Activated CD8-positive, alpha-beta memory T cell treated with anti-CD3 and anti-CD28 coated beads for 4 hours (primary cell): ENCODE measurements at places on chromosomes 3 and 15.
A peak's percentile ranks its signal among the peaks of the same experiment; 100 is the strongest.

- no peak for DNase-seq
Observed at GRCh38 chr3:16388850-16389441, 123.9 kb downstream of the OXNAD1 start.

DNA sequence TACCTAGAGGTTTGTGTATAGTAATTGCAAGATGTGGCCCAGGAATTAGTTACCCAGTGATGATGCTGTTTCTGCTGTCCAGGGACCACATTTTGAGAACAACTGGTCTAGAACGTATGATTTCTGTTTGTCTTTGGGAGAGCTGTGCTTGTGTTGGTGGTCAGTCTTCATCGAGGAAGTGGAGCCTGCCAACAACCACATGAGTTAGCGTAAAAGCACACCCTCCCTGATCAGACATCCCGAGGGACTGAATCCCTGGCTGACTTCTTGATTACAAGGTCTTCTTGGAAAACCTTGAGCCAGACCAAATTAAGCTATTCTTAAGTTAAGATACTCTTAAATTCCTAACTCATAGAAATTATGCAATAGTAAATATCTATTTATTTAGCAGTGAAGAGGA lies 81.7 kb upstream of the ZPLD1 start:
- no peak for DNase-seq

- DNase-seq, result no peak
Observed at GRCh38 chr3:165644331-165644730, 192.9 kb downstream of the BCHE start.

DNA sequence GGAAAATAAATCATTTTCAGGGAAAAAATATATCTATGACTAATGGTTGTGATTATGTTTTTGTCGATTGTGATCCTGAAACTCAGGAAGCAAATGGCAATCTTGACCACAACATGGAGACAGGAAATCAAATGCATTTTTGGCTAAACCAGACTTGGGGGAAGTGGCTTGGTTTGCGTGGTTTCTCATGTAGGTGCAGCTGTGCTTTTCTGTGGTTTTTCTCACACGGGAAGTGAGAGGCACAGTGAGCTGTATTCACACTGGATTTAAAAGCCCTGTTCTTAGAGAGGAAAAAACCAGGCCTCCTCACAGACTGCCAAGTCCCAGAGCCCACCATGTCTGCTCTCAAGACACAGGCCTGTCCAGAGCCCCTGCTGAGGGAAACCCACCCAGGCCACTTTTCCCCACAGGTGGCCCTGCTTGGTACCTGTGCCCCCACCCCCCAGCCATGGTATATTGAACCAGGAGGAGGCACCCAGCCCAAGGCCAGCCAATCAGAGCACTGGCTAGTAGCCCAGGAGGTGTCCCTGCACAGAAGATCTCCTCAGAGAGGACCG lies 46.1 kb downstream of the BTD start:
- DNase-seq, result peak; percentile 31

GRCh38 chr15:90598031-90598577 lies 68.4 kb downstream of the CRTC3 start:
- no peak for DNase-seq

DNA sequence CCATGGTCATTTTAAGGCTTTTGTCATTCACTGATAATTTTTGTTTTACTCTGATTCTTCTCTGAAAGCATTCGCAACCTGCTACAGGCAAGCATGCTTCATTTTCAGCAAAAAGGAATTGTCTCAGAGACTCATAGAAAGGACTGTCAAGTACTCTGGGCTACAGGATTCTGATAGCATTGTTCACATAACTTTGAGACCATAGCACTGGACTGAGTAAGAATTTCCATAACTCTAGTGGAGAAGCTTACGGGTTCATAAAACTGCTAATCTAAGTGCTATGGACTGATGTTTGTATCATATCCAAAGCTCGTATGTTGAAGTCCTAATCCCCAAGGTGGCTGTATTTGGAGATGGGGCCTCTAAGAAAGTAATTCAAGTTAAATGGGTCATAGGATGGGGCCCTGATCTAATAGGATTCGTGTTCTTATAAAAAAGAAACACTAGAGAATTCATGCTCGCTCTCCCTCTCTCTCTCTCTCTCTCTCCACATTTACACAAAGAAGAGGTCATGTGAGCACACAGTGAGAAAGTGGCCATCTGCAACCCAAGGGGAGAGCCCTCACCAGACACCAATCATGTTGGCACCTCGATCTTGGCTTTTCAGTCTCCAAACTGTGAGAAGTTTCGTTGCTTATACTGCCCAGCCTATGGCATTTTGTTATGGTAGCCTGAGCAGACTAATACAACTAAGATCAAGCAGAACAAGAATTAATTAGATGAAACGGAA lies 60.4 kb downstream of the CRYGS start:
- DNase-seq, result no peak

DNA sequence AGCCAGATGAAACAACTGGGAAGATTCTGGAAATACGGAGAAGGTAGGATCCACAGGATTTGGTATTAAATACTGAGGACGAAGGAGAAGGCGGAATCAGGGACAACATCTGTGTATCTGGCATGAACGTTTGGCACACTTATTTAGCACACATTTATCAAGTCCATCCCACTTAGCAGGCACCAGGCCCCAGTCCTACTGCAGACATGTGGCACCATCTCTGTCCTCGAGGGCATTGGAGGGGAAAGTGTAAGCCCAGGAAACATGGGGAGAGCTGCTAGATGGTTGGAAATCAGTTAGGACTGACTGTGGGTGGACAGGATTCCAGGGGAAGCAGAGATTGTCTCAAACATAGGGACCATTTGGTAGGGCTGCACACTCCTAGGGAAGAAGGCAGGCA lies 29.0 kb upstream of the LCTL start:
- no peak for DNase-seq

DNA sequence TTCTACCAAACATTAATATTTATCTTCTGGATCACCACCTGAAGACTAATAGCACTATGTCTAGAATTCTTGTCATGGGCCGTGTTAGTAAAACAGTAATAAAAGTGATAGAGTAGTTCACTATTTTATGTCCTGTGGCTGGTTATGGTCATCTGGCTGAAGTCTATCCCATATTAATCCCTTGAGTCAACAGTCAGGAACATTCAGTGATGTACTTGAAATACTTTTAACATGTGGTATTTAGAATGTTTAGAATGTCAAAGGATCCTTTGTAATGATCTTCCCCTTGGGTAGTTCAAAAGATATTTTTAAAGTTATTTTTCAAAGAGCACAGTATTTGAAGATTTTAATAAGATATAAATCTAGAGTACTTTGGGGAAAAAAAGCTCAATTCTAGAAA lies 117.0 kb downstream of the MBNL1 start:
- DNase-seq, result no peak

DNA sequence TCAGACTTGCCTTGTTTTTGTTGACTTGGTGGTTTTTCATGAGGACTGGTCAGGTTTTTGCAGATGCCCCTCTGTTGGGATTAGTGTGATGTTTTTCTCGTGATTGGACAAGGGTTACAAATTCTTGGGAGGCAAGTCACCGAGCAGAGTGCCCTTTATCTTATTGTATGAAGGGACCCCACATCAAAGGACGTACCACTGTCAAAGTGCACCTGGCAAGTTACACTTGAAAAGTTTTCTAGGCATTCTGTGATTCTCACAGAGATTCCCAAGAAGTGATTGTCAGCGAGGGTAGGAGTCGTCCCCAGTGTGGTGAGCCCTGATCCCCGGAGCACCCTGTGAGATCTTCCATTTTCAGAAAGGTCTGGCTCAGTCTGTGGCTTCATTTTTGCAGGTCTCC lies 110.1 kb downstream of the POLR2M start:
- DNase-seq, result no peak

GRCh38 chr3:73437828-73438227 lies 186.9 kb downstream of the PDZRN3 start:
- DNase-seq, result no peak

GRCh38 chr15:29563112-29563511 lies 259.2 kb downstream of the TJP1 start:
- no peak for DNase-seq

DNA sequence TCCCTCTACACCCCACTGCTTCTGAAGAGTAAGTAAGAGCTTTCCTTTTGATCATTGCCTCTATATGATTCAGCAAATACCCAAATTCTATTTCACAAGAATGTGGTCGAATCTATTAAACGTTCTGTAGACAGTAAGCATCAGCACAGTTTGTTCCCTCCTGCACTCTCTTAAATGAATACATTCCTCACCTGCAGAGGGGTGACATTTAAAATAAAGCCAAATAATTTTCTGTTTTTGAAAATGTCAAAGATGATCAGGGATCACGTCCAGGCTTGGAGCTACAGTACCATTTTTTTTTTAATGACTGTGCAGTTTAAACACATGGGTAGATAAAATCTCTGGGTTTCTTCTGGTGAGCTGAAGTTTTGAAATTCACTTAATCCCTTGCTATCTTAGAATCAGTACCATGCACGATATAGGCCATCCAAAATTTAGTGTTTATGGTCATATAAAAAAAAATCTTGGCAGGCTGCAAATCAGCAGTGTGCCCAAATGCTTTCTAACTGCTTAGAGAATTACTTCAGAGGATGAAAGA lies 12.8 kb downstream of the PYDC2 start:
- DNase-seq, result no peak
